ENCODE measurements at places on chromosomes 5 and 9.

- DNase-seq: no peak
Measured at GRCh38 chr9:87383344-87384150, 114.1 kb upstream of the DAPK1 start.

DNA sequence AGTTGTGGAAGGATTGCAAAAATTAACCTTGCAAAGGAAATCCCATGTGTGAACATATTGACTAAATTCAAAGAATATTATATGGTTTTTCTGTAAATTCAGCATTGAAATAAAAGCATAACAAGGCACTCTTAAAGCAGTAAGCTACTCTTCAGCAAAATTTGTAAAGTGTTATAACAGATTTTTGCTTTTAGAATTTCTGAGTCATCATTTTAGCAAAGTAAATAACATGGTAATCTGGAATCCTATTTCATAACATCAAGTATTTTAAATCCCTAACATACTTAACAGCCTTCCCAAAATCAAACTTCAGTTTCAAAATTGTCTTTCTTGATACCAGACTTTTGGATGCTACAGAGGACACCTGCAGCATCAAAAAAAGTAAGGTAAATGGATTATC, 436.0 kb upstream of the CDH9 start:
- DNase-seq: no peak

- no peak for DNase-seq
Measured at GRCh38 chr5:53418409-53418808, 62.0 kb upstream of the FST start.

DNA sequence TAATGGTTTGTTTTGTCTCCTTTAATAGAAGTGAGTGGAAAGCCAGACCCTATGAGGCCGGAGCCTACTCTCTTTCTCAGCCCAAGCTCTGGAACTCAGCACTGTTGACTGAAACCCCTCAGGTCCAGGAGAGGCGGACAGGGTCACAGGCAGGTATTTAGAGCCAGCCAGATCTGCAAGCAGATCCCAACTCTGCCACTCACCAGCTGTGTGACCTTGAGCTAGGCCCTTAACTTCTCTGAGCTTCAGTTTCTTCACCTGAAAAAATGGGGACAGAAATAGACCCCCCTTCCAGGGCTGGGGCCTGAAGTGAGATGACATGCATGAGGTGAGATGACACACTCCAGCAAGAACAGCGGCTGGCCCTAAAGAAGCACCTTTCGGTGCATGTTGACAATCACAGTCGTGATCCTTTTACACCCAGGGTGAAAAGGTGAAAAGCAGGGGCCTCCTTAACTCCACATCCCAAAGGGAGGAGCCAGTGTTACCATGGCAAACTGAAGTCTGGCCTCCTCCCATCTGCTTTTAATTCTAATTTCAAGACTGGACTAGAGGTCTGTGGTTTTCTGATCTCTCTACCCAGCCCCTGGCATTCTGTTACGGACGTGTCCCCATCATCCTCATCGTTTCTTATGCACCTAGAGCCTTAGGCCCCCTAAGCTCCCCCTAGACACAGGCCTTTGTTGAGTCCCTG, 27.2 kb downstream of the MORN5 start:
- no peak for DNase-seq

DNA sequence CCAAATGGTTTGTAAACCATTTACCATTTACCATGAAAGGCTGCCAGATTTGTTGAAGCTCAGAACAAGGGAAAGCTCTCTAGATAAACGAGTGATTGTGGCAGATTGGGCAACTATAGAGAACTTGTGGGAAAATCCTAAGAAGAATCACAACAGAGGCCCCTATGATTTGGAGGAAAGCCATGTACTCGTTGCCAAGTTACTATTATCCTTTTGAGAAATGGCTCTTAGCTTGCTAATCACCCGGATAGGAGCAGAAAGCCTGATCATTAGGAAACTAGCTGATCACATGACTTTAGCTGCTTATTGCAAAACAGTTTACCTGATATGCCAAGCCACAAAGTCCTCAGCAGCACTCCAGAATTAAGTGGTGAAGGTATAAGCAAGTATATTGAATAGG, 23.5 kb upstream of the ATG10 start:
- no peak for DNase-seq

- no peak for DNase-seq
Measured at GRCh38 chr9:127993721-127994120, 12.9 kb upstream of the EEIG1 start.

- no peak for DNase-seq
Measured at GRCh38 chr5:9347541-9348295, 198.2 kb downstream of the SEMA5A start.

DNA sequence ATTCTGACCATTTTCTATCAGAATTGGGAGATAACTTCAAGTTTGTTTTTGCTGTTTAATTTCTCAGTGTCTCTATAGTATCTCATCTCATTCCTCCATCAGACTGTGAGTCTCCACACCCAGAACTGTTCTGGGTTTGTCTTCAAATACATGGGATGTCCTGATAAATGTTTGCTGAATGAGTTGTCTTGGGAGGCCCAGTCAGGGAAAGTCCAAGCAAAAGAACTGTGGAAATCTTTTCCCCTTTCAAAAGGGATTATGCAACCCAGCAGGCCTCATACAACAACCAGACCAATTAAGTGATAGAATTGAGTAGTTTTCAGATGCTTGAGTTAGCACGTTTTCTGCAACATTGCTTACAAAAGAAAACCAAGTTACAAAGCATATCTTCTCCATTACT, 324.4 kb downstream of the BRINP1 start:
- no peak for DNase-seq

GRCh38 chr5:174251305-174252000, 205.9 kb downstream of the NSG2 start:
- no peak for DNase-seq

DNA sequence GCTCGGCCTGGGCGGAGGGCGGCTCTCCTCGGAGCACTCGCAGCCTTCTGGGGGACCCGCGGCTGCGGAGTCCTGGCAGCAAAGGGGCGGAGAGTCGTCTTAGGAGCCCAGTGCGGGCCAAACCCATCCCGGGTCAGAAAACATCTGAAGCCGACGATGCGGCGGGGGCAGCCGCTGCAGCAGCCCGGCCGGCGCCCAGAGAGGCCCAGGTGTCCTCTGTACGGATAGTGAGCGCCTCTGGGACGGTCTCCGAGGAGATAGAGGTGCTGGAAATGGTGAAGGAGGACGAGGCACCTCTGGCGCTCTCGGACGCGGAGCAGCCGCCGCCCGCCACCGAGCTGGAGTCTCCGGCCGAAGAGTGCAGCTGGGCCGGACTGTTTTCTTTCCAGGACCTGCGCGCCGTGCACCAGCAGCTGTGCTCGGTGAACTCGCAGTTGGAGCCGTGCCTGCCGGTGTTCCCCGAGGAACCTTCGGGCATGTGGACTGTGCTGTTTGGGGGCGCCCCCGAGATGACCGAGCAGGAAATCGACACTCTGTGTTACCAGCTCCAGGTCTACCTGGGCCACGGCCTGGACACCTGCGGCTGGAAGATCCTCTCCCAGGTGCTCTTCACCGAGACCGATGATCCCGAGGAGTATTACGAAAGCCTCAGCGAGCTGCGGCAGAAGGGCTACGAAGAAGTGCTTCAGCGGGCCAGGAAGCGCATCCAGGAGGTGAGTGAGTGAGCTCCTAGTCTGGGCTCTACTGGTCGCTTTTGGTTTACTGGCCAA, 1.2 kb downstream of the JMY start:
- peak; percentile 15 for DNase-seq

DNA sequence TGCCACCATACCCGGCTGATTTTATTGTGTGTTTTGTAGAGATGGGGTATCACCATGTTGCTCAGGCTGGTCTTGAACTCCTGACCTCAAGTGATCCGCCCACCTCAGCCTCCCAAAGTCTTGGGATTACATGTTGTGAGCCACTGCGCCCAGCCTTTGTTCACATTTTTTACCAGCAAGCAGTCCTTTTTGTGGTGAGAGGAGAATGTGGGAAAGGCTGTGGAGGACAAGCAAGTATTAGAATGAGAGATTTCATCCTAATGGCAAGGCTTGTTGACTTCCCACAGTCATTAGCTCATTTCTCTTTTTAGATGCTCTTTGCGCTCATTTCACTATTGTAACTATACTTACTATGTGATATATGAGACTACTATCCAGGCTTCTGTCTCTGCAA, 6.1 kb downstream of the IL31RA start:
- DNase-seq: no peak

DNA sequence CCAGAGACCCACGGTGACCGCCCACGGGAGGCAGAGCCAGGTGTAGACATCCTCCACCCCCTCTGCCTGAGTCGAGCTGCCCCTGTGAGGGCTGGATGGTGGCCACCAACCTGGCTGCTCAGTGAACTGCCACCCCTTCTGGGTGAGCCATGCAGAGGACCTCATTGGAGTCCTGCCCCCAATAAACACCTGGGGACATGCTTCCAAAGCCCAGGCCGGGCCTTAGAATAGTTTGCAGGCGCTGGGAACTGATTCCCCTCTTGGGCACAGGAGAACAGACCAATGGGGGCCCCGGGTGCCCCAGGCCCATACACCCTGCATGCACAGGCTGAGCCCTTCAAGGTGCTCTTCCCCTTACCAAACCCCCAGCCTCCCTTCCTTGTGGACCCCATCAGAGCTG, 38.1 kb upstream of the GFPT2 start:
- no peak for DNase-seq

DNA sequence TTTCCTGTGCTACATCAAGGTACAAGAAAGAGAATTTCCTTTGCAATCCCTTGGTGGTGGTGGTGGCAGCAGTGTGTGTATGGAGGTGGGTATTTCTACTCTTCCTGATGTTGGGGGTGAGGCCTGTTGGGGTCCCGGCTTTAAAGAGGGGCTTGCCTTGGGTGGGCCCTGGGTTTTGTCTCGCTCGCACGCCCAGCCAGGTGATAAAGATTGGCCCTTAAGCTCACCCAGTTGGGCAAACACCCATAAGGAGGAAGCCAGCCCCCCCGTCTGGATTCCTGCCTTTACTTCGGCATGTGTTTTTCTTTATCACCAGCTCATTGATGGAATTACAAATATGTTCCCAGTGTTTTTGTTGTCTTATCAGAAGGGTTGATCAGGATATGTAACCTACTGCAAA, 16.0 kb upstream of the SARDH start:
- DNase-seq: no peak

DNA sequence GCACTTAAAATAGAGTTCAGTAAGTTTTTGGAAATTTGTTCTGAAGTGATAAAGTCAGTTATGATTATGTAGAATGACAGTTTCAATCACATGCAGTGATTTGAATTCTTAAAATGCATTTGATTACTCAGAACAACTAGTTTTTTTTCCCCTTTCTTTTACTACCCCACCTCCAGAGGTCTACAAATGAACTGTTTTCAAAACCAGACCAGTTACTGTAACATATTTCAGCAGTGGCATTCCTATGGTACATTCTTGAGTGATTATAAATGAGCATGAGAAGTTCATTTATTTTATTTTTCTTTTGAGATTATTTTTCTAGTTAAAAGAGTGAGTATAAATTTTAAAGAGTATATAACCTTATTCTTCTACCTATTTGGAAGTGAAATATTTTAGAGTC, 71.6 kb downstream of the NNT start:
- no peak for DNase-seq

DNA sequence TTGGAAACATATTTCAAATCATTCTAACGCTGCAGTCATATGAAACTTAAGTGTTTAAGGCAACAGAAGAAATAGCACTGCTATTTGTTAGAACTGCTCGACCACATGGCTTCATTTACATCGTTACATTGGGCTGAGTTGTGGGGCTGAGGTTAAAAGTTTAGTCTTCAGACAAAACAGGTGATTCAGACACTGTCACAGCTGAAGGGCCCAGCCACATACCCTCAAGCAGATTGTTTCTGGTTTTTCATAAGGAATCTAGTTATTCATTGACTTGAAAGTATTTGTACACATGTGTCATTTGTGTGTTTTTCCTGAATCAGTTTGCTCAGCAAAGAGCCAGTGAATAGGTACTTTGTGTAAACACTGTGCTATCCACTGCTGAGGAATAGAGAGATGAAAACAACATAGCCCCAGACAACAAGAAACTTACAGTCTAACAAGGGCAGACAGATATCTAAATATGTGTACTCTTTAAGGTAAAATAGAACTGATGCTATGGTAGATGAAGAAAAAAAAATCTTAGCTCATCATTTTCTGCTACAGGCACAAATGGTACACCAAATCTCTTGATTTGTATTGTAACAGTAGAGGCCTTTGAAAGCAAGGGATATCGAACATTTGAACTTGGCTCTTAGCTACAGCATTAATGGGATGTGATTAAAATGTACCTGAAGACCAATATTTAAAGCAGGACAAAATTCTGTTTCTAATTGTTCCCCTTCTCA, 357.6 kb upstream of the RPS23 start:
- no peak for DNase-seq

DNA sequence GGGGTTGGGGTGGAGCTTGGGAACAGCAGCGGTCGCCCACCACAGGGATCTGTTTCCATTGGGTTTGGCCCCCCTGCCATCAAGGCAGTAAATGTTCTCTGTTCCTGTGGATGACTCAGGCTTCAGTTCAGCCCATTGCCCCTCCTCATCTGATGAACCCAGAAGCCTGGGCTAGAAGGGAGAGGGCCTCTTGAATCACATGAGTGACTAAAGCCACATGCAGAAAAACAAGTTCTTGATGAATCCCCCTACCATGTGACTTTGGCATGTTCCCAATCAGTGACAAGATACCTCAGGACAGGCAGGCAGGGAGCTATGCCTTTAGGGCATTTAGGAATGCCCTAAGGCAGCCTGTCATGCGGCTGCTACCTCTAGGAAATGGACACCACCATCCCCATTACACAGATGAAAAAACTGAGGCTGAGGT, 2.5 kb downstream of the SH3PXD2B start:
- DNase-seq: no peak

DNA sequence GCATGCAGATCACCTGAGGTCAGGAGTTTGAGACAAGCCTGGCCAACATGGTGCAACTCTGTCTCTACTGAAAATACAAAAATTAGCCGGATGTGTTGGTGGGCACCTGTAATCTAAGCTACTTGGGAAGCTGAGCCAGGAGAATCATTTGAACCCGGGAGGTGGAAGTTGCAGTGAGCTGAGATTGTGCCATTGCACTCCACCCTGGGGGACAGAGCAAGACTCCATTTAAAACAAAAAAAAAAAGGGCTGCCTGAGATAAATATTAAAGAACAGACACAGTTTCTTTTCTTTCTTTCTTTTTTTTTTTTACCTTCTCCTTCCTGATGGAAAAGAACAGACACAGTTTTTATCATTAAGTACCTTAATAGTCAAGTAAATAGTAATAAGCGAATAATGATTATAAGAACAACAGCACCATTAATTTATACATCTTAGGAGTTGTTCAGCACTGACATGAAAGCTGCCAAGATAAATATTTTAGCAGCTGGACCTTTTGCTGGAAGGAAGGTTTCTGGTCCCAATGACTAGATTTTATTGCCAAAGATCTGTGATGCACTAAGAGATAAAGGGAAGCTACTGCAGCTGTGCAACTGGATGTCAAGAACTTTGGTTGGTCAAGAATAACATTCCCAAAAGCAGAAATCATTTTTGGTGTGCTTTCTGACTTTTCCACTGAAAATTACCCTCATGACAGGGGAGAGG, 7.0 kb downstream of the CENPP start:
- DNase-seq: no peak

- DNase-seq: no peak
Measured at GRCh38 chr5:178467568-178468195, 122.5 kb downstream of the COL23A1 start.

GRCh38 chr9:14428781-14429230, 114.9 kb upstream of the NFIB start:
- DNase-seq: no peak
